ENCODE measurements at places on chromosomes 6 and 20.

- no peak overlapping the region for H3K4me3 ChIP-seq
- DNase-seq: no peak
- no peaks in the 10 kb centered on the region for H3K27me3 ChIP-seq
- no peaks in the 10 kb centered on the region for H3K4me1 ChIP-seq
Measured at GRCh38 chr6:126020305-126021050, 34.1 kb downstream of the TRMT11 start.

GRCh38 chr6:125923366-125923877 is 33.1 kb upstream of the HINT3 start:
- H3K27ac ChIP-seq: no peak overlapping the region
- H3K4me3 ChIP-seq: no peak overlapping the region
- DNase-seq: no peak
- H3K36me3 ChIP-seq: peaks cover 33% of the 10 kb centered on the region
- peaks cover 13% of the 10 kb centered on the region for H3K4me1 ChIP-seq
- no peaks in the 10 kb centered on the region for H3K27me3 ChIP-seq

DNA sequence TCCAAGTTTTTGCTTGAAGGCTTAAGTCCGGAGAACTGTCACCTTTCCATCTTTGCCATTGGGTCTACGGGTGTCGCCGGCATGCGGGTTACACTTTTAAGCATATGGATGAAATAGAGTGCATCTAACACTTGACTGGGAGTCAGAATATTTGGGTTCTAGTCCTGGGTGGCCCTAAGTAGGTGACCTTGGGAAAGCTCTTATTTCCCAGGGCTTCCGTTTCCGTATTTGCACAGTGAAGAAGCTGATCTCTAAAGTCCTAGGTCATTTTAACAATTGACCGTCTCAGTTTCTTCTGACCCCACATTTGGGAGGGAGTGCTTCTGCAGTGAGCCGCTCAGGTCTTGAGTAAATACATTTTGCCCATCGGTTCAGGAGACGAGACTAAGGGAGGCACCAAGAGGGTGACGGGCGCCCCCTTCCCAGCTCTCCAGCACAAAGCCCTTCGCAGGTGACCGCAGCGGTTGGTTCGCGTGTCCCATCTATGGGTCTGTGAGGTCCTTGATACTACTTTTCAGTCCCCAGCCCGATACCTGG is 651 bp upstream of the BLTP3A start:
- H3K36me3 ChIP-seq: no peaks in the 10 kb centered on the region
- H3K27me3 ChIP-seq: no peaks in the 10 kb centered on the region
- peak overlapping the region; percentile 82 for H3K4me3 ChIP-seq
- H3K27ac ChIP-seq: peak overlapping the region; percentile 97
- DNase-seq: peak; percentile 91
- peaks cover 30% of the 10 kb centered on the region for H3K4me1 ChIP-seq

DNA sequence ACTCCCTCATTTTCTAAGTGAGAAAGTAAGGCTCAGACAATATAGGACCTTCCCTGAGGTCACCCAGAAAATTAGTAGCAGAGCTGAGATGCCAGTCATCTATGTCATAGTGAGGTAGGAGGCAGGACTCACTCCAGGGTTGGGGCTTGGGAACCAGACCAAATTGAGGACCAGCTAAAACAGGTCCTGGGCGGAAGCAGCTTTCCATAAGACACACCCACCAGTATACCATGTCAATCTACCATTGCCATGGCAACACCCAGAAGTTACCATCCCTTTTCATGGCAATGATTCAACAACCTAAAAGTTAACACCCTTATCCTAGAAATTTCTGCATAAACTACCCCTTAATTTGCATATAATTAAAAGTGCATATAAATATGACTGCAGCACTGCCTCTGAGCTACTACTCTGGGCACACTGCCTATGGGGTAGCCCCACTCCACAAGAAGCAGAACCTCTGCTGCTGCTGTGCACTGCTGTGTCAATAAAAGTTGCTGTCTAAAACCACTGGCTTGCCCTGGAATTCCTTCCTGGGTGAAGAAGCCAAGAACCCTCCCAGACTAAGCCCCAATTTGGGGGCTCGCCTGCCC is 30.3 kb upstream of the OCSTAMP start:
- no peak overlapping the region for H3K4me3 ChIP-seq
- no peak for DNase-seq
- H3K27me3 ChIP-seq: no peaks in the 10 kb centered on the region
- no peaks in the 10 kb centered on the region for H3K36me3 ChIP-seq
- H3K27ac ChIP-seq: no peak overlapping the region
- no peaks in the 10 kb centered on the region for H3K4me1 ChIP-seq
